ENCODE measurements at places on chromosomes 4 and X.

DNA sequence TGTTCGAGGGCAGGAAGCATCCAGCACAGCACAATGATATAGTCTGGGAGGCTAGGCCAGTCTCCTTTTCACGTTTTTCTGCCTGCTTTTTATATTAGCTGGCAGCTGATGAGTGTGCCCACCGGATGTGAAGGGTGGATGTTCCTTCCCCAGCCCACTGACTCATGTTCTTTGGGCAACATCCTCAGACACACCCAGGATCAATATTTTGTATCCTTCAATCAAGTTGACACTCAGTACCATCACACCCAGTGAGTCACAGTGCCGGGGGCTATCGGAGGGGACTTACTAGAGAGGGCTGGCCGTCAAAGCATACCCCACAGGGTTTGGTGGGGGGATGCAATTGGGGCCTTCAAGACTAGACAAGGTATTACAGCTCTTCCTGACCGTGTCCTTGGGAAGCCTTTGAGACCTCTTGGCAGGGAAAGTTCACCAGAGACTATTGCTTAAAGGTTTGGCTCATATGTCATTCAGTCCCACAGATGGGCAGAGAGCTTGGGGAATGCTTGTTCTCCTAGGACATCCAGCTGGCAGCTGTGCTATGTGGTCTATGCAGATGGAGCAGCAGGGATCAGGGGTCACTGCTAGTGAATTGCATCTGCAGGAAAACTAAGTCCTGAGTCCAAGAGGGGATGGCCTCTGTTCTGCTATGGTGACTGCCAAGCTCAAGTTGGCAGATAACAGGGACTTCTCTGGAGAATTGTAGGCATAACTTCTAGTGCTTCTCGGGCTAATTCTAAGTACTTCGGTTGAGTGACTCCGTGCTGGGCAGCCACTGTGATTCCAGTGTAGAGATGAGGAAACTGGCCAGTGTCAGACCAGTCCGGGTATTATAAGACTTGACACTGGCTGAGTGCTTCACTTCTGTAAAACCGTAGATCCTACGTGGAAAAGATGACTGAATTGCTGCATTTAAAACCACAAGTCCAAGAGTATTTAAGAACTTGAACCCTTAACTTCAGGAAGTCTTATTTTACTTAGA is 12.9 kb upstream of the WDR1 start:
- DNase-seq, result no peak

GRCh38 chrX:54413753-54414152 is 26.5 kb upstream of the TSR2 start:
- DNase-seq, result no peak

GRCh38 chr4:94408549-94409374 is 43.0 kb upstream of the PDLIM5 start:
- no peak for DNase-seq

DNA sequence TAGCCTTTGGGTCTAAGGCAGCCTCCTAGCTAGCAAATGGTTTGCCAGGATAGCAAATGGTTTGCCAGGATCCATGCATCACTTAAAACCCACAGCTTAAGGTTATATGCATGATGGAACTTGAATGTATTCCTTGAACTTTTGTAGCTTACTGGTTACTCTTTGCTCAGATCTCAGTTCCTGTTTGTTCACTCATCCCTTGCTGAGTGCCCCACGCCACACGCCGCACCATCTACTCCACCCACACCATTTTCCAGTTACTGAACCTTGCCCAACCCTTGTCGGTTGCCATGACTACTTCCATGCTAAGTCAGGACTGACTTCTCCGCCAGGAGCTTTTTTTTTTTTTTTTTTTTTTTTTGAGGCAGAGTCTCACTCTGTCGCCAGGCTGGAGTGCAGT is 29.5 kb upstream of the XIAP start:
- DNase-seq, result no peak

GRCh38 chrX:33379839-33380238 is 168.5 kb upstream of the DMD start:
- no peak for DNase-seq

DNA sequence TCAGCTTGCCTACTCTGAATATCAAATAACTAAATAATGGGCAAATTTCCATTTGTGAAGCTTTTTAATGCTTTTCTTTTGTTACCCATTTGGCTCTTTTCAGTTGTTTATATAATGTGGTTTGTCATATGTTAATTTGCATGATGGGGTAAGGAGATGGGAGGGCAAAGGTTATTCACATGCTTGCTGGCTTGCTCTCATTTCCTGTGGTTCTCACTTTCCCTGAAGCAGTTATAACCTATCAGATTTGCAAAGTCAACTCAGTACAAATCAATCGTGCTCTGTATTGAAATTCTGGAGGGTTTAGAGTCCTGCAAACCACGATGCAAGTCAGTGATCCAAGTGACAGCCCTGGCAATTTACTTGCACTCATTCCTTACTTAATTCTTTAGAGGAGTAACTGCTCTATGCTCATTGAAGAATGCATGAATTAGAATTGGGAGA is 711.2 kb downstream of the ADGRL3 start:
- DNase-seq, result no peak

DNA sequence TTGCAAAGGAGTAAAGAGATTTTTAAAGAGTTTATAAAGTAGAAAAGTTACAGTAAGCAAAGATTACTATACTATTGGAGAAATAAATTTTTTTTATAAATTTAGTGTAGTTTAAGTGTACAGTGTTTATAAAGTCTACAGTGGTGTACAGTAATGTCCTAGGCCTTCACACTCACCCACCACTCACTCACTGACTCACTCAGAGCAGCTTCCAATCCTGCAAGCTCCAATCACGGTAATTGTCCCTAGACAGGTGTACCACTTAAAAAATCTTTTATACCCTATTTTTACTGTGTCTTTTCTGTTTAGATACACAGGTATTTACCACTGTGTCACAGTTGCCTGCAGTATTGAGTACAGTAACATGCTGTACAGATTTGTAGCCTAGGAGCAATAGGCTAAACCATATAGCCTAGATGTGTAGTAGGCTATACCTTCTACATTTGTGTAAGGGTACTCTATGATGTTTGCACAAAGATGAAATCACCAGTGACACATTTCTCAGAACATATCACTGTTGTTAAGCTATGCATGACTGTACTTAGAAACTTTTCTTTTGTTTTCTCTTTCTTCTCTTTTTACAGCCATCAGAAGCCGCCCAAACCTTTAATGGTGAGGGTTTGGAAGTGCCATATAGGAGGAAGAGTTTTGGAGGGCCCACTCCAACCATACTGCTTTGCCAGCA is 11.8 kb upstream of the SH3RF1 start:
- DNase-seq, result no peak

DNA sequence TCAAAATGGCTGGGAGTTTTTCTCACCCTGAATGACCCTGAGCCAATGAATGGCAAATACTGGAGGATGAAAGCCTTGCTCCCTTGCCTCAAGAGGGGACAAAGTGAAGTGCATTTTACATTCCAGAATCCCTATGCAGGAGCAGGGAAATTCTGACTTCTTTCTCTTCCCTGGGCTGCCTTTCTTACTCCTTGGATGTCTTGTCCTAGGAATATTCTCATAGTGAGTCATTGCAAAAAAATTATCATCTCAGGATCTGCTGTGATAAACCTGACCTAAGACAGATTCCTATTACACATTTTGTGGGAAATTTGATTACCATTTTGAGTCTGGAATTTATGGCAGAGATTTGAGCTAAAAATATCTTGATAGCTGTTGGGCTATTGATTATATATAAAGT is 199.9 kb downstream of the TMA16 start:
- DNase-seq, result no peak

GRCh38 chrX:81377329-81377728 is 175.4 kb downstream of the SH3BGRL start:
- DNase-seq, result no peak

DNA sequence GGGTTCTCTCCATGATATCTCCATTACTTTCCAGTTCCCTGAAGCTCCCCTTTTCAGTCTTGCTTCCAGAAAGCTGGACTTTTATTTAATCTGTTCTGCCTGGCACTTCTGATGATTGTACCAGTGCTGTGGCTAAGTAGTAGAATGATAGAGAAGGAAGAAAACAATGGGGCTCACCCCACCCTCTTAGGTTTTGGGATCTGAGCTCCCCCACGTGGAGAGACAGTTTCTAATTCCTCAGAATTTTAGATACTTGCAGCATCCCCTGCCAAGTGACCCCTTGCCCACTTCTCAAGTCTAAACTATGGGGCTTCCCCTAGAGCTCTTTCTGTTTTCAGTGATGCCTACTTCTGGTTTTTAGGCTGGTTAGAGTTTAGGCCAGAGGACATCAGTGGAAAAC is 73.9 kb downstream of the GC start:
- DNase-seq, result no peak

GRCh38 chr4:169757575-169758184 is at the start of gene HPF1:
HPF1 (minus strand) TSS chr4:169757944; CDS start chr4:169757877, 67 bp downstream.
- peak; percentile 57 for DNase-seq

GRCh38 chrX:5145957-5146356 is 1082.7 kb downstream of the NLGN4X start:
- no peak for DNase-seq

GRCh38 chr4:1523907-1524636 is 117.8 kb upstream of the NKX1-1 start:
- DNase-seq, result no peak

- DNase-seq, result no peak
These were observed 52.9 kb upstream of the FRAS1 start for GRCh38 chr4:78004270-78004669.
